ENCODE measurements at places on chromosomes 13 and 19. TPM values are rescaled to one million over a fixed set of nuclear protein-coding genes. Genes with fewer than 3 reads are reported as not detected.
A peak's percentile ranks its signal among the peaks of the same experiment; 100 is the strongest.

GRCh38 chr13:73119612-73120011 lies 60.8 kb downstream of the KLF5 start:
- DNase-seq: no peak

DNA sequence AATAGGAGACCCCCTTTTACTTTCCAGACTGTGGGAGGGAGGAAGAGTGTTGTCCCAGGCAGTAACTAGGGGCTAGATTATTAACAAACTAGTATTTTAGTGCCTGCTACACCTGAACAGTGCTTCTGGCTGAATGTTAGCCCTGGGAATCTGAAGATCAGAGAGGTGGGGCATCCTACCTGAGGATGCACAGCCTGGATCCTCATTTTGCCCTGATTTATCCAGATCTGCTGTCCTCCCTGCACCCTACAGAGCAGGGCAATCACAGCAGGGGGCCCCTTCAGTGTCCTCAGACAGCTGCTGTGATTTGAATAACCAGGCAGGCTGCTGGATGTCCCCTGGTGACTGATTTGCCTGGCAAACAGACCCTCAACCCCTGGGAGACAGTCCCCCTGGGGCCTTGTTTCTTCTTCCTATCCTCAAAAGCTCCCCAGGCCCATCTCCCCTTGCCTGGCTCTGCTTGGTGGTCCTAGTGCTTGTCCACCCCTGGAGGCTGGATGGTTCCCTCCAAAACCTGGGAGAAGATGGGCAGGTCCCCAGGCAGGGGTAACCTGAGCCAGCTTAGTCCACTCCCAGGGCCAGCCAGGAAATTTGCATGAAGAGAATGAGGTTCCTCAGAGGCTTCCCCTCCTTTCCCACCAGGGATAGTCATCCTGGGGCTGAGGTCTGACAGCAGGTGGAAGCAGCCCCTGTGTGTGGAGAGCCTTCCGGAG lies at the start of gene OVOL3:
Gene OVOL3, plus strand, starts transcription at position 657 of the 713 bp plus-strand sequence. CDS start 60 bp downstream, outside the sequence.
- no peak for DNase-seq

The PALM gene
- total RNA-seq: 2.7 TPM

DNA sequence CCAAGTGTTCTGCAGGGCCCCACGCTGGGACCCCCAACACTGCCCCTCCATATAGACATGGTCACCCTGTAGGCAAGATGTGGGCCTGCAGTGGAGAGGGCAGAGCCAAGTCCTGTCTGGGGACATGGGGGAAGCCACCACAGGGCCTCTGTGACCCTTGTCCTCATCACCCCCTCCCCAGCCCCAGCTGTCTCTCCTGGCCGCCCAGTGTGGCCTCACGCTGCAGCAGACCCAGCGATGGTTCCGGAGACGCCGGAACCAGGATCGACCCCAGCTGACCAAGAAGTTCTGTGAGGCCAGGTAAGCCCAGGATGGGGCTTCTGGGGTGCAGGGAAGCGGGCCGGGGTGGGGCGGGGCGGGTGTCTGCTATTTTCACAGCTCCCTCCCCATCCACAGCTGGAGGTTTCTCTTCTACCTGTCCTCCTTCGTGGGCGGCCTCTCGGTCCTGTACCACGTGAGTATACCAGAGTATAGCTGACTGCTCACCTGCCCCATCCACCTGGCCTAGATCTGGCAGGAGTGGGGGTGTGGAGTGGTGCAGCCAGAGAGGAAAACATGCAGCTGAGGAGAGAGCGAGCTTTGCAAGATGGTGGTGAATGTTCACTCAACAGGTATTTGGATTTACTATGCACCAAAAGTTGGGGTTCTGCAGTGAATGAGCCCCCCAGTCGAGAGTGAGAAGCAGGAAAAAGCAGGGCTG lies 46.4 kb downstream of the CERS4 start:
- no peak for DNase-seq

The ZNF415 gene
- total RNA-seq: 9.4 TPM

The GPC6 gene
- 22.6 TPM for total RNA-seq

DNA sequence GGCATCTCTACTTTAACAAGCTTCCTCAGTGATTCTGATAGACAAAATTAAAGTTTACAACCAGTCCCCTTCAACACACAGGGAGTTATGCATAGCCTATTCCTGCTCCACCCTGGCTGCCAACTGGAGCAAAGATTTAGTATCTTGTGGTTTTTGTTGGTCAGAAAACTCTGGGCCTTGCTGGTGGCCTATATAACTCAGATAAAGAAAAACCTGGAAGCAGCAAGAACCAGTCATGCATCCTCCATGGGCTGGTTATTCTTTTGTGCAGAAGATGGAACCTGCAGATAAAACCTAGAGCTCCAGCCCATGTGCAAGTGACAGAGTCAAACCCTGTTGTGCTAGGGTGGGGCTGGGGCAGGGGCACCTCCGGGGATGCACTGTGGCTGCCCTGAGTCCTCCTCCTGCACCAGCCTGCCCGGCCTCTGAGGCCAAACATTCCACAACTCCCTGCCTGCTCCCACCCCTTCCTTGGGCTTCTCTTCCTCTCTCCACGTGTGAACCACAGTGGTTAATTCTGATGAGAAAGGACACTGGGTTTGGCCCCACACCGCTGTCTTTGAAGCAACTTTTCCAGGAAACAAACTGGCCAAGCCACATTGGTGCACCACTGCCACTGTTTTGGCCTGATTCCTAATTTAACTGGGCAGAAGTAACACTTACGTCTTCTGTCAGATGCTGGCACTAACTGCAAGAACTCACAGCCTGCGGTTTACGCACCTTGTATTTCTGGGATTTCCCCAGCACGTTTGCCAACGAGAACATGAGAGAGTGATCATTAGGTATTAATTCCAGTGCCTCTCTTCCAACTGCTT lies 23.3 kb upstream of the GGACT start:
- no peak for DNase-seq

DNA sequence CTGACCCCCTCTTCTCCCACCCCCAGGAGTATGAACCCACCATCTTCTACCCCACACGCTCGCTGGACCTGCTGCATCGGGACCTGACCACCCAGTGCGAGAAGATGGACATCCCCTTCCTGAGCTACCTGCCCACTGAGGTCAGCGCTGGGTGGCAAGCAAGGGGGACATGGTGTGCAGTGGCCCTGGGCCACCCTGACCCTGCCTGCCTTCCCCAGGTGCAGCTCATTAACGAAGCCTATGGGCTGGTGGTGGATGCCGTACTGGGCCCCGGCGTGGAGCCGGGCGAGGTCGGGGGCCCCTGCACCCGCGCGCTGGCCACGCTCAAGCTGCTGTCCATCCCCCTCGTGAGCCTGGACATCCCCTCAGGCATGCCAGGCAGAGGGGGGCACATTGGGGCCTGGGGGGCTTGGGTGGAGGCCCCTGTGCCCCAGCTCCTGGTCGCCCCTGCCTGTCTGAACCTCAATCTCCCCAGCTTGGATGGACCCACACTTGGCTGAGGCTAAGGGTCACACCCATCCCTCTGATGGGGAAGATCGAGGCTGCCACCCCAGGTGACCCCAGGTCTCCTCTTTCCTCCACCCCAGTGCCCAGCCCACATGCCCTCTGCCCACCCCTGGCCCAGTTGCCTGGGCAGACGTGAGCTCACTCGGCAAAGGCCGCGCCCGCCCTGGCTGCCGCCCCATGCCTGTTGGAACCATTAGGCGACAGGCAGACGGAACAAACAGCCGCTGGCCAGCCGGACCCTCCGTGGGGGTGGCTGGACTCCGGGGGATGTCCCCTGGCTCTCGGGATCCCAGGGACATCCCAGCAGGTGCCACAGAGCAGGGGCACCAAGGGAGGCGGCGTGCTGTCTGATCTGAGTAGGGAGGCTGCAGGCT lies 2.5 kb upstream of the CILP2 start:
- DNase-seq: no peak

- peak; percentile 13 for DNase-seq
Observed at GRCh38 chr13:76292726-76293125, 593.5 kb downstream of the KCTD12 start.
